ENCODE measurements at places on chromosomes 2 and 18. TPM values are rescaled to one million over a fixed set of nuclear protein-coding genes. Genes with fewer than 3 reads are reported as not detected.

Gene ELOA2
- not detected for total RNA-seq

Gene IL18R1
- 31.7 TPM for total RNA-seq

Gene HOXD4
- not detected for total RNA-seq

Gene ITGA4
- total RNA-seq = 237 TPM

Gene CNDP1
- 0.23 TPM for total RNA-seq

DNA sequence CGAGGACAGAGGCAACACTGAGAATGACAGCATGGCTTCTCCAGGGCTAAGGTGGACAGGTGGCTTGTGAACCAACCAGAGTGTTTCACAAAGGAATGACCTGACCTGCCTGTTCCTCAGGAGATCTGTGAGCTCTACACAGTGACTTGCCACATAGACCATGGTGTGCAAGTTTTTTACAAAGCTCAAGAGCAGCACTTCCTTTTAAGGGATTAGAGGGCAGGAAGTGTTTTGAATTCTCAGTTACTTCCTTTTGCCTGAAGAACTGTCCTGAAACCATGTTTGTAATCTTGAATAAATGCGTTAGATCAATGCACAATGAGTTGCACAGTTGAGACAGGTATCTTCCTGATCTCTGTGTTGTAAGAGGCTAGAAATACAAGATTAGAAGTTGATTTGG lies 421.9 kb downstream of the THSD7B start:
- H3K4me3 ChIP-seq = no peak overlapping the region
- no peaks in the 10 kb centered on the region for H3K4me1 ChIP-seq
- DNase-seq = no peak
- H3K36me3 ChIP-seq = no peaks in the 10 kb centered on the region

GRCh38 chr18:75162467-75162866 lies 46.5 kb downstream of the PTGR3 start:
- H3K4me1 ChIP-seq = peaks cover 9% of the 10 kb centered on the region
- peaks cover 32% of the 10 kb centered on the region for H3K27me3 ChIP-seq
- DNase-seq = no peak
- H3K27ac ChIP-seq = no peak overlapping the region
- H3K36me3 ChIP-seq = no peaks in the 10 kb centered on the region

DNA sequence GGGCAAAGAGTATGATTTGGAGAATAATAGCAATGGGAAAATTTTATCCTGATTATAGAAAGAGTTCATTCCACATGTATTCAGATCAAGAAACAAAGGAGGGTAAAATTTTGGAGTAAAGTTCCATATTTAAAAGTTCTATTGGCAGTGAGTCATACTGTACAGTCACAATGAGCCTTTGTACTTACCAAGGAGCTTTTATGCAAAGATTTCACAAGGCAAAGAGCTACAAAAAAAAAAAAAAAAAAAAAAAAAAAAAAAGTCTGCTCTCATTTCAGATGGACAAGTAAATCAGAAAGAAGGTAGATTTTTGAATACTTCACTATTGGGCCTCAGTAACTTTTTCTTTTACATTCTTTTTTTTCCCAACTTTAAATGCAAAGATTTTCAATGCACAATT lies 1802.2 kb upstream of the PIK3C3 start:
- H3K27ac ChIP-seq = no peak overlapping the region
- no peak overlapping the region for H3K4me3 ChIP-seq
- H3K36me3 ChIP-seq = no peaks in the 10 kb centered on the region
- H3K4me1 ChIP-seq = no peaks in the 10 kb centered on the region
- DNase-seq = no peak

DNA sequence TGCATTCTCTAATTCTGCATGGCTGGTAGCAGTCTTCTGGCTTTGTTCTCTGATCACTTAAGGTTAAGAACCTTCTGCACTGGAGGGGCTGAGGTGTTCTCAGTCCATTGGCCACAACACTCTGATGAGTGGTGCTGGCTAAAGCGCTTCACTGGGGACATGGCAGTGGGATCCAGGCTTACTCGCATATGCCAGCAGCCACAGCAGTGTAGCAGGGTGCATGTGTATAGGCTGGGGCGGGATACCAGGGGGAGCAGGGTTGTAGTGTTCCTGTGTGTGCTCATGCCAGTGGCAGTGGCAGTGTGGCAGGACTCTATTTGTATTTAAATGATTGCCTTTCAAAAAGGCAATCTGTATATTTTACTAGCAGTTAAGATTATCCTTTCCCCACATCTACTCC lies 11.1 kb upstream of the TACR1 start:
- H3K27ac ChIP-seq = peak overlapping the region; percentile 17
- H3K4me1 ChIP-seq = peaks cover 4% of the 10 kb centered on the region
- H3K36me3 ChIP-seq = peaks cover 5% of the 10 kb centered on the region
- H3K4me3 ChIP-seq = no peak overlapping the region

- no peaks in the 10 kb centered on the region for H3K4me1 ChIP-seq
- H3K36me3 ChIP-seq = no peaks in the 10 kb centered on the region
- H3K27me3 ChIP-seq = no peaks in the 10 kb centered on the region
- H3K4me3 ChIP-seq = no peak overlapping the region
- no peak for DNase-seq
These were observed 542.6 kb upstream of the KLHL29 start for GRCh38 chr2:22842205-22842869.

GRCh38 chr18:63306819-63307550 lies 12.6 kb downstream of the BCL2 start:
- H3K27ac ChIP-seq = peak overlapping the region; percentile 95
- peaks cover 6% of the 10 kb centered on the region for H3K36me3 ChIP-seq
- no peak overlapping the region for H3K4me3 ChIP-seq
- peaks cover 75% of the 10 kb centered on the region for H3K4me1 ChIP-seq
- DNase-seq = no peak

- H3K27me3 ChIP-seq = no peaks in the 10 kb centered on the region
- peak overlapping the region; percentile 91 for H3K27ac ChIP-seq
- no peaks in the 10 kb centered on the region for H3K36me3 ChIP-seq
These were observed 1.3 kb downstream of the CEP68 start for GRCh38 chr2:65057391-65058052.

DNA sequence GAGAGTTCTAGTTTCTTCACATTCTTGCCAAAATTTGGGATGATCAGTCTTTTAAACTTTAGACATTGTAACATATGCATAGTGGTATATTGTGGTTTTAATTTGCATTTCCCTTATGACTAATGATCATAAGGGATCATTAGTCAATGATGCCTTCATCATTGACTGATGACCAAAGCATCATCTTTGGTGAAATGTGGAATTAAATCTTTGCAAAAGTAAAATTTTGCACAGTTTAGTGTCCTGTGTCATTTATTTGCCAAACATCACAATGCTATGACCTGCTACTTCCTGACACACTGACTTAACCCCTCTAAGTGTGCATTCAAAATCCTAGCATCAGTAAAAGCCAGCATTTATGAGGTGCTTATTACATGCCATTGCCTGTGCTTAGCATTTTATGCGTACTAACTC lies 58.9 kb upstream of the SLC1A4 start:
- no peak overlapping the region for H3K4me3 ChIP-seq
- peaks cover 9% of the 10 kb centered on the region for H3K4me1 ChIP-seq
- no peak for DNase-seq
- H3K27ac ChIP-seq = no peak overlapping the region
- peaks cover 24% of the 10 kb centered on the region for H3K27me3 ChIP-seq
- H3K36me3 ChIP-seq = peaks cover 3% of the 10 kb centered on the region

DNA sequence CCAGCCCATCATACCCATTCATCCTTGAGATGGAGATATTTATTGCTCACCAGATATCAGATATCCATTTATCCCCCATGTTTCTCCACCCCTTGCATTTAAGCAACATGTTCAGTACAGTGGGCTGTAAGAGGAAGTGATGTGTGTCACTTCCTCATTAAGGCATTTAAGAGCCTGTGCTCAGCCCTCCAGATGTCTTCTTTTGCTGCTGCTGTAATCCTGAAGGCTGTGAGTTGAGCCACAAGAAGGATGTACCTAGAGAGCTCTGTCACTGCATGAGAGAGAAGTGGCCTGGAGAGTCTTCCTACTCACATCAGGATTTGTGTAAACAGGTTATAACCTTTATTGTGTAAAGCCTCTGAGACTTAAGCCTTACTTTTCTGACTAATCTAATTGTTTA lies 151.8 kb upstream of the UNC80 start:
- no peaks in the 10 kb centered on the region for H3K36me3 ChIP-seq
- no peak for DNase-seq
- H3K4me3 ChIP-seq = no peak overlapping the region
- no peaks in the 10 kb centered on the region for H3K4me1 ChIP-seq

GRCh38 chr2:23487735-23488492 lies 102.9 kb downstream of the KLHL29 start:
- DNase-seq = no peak
- H3K4me3 ChIP-seq = peak overlapping the region; percentile 62
- peak overlapping the region; percentile 49 for H3K27ac ChIP-seq
- H3K27me3 ChIP-seq = peaks cover 43% of the 10 kb centered on the region

- no peaks in the 10 kb centered on the region for H3K27me3 ChIP-seq
- H3K27ac ChIP-seq = no peak overlapping the region
- H3K36me3 ChIP-seq = no peaks in the 10 kb centered on the region
- H3K4me3 ChIP-seq = no peak overlapping the region
These were observed 239.1 kb downstream of the ASXL3 start for GRCh38 chr18:33817096-33817495.

GRCh38 chr2:102622646-102623045 lies 3.3 kb downstream of the SLC9A2 start:
- no peaks in the 10 kb centered on the region for H3K36me3 ChIP-seq
- no peak for DNase-seq
- H3K27ac ChIP-seq = no peak overlapping the region
- peaks cover 9% of the 10 kb centered on the region for H3K4me1 ChIP-seq
- H3K27me3 ChIP-seq = peaks cover 57% of the 10 kb centered on the region

DNA sequence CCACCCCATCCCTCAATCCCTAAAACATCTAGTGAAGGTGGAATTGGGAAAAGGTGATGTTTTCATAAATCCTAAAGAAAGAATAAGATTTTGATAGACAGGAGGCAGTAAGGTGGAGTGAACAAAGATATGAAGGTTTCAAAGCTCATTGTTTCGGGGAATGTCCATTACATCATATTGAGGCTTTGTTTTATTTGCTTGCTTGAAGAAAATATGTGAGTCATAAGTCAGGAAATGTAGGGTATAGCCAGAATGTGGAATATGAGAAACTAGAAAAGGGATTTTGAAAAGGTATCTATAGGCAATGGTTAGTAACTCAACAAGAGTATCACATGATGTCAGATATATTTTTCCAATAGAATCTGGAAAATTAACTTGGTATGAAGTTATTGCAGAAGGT lies 1178.5 kb upstream of the ACVR2A start:
- DNase-seq = no peak
- H3K27ac ChIP-seq = no peak overlapping the region
- no peak overlapping the region for H3K4me3 ChIP-seq
- H3K27me3 ChIP-seq = peaks cover 7% of the 10 kb centered on the region
- peaks cover 2% of the 10 kb centered on the region for H3K36me3 ChIP-seq

GRCh38 chr2:2913601-2914120 lies 464.0 kb downstream of the EIPR1 start:
- H3K4me3 ChIP-seq = no peak overlapping the region
- H3K36me3 ChIP-seq = no peaks in the 10 kb centered on the region
- H3K27me3 ChIP-seq = peaks cover 20% of the 10 kb centered on the region
- no peak for DNase-seq
- no peak overlapping the region for H3K27ac ChIP-seq
- no peaks in the 10 kb centered on the region for H3K4me1 ChIP-seq

DNA sequence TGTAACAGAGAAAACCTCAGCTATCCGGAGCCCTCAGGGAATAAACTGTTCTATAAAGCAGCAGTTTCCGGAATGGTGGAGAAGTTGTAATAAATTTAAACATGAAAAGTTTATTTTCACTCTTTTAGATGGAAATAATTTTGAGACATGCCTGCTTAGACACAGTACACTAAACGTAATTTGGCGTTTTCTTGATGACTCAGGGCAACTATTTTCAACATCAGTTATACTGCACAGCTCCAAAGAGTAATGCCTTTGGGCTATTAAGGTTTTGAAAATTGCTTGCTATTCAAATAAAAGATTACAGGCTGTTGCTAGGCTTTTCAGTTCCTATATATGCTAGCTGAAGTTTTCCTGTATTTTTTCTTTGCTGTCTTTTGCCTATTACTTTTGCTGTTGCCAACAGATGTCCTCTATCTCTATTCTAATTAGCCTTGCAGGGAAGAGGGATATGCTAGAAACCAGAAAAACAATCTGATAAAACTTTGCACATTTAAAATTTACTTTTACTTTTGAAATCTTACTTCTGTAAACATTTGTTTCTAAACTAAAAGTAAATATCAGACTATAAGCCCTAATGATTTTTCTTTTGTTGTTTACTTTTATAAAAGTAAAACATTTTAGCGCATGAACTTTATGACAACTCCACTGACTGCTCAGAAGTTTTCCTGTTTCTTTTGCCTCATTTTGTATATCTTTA lies 113.4 kb upstream of the WDSUB1 start:
- H3K36me3 ChIP-seq = peaks cover 10% of the 10 kb centered on the region
- no peak overlapping the region for H3K4me3 ChIP-seq
- peaks cover 2% of the 10 kb centered on the region for H3K4me1 ChIP-seq
- H3K27me3 ChIP-seq = no peaks in the 10 kb centered on the region
- DNase-seq = no peak
- H3K27ac ChIP-seq = no peak overlapping the region
